Mucosa of gallbladder (tissue), 1 donor: ENCODE measurements at places on chromosomes 2 and 18. TPM values are rescaled to one million over a fixed set of nuclear protein-coding genes. Genes with fewer than 3 reads are reported as not detected.

- no peak for DNase-seq
Observed at GRCh38 chr2:55970500-55970899, 46.9 kb upstream of the EFEMP1 start.

- DNase-seq: no peak
Observed at GRCh38 chr2:137826373-137827372, 137.6 kb upstream of the HNMT start.

The SCN7A gene
- 9.6 TPM for total RNA-seq

- no peak for DNase-seq
Observed at GRCh38 chr2:216756435-216756834, 61.1 kb upstream of the IGFBP5 start.

The HOXD12 gene
- total RNA-seq: not detected

- DNase-seq: no peak
Observed at GRCh38 chr2:43718530-43719124, 42.4 kb upstream of the C1GALT1C1L start.

The DNER gene
- total RNA-seq: 0.43 TPM

DNA sequence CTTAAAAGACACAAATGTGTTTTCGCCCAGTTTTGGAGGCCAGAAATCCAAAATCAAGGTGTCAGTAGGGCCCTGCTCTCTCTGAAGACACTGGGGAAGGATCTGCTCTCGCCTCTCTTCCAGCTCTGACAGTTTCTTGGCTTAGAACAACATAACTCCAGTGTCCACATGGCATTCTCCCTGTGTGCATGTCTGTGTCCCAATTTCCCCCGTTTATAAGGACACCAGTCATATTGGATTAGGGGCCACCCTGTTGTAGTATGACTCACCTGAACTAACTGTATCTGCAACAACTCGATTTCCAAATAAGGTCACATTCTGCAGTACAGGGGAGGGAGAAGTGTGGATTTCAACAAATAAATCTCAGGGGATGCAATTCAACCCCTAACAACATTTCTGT is 263.2 kb downstream of the SS18 start:
- DNase-seq: no peak

DNA sequence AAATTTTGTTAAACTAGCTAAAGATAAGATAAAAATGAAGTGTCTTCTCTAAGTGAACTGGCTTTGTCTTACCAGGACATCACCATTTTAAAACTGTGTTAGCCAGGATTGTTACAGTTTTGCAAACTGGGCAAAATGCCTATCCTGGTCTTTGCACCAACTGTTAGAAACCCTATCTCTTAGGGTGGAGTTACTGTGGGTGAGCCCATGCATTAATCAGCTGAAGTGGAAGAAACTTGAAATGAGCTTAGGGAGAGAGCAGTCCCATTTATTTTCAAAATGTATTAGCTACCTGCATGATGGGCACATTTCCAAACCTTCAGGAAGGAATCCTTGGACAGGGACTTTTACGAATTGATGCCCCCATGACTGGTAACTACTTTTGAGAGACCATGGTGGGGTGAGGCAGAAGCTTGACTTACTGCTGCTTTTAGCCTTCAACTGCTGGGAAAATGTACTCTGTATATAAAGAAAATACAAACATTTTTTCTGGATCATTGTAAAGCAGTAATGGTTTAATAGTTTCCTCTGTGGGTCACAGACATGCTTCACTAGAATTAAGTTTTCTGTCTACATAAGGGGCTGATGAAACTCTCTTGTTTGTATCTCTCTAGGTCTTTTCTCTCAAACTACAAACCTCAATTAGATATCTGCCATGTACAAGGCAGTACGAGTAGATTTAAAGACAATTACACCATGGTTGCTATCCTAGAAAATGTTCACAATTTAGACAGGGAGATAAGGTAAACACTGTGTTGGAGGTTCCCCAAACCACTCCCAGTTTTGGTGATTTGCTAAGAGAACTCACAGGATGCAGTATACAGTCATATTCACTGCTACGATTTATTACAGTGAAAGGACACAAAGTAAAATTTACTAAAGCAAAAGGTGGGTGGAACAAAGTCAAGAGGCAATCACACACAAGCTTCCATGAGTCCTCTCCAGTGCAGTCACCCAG is 321.4 kb upstream of the MMADHC start:
- no peak for DNase-seq

- no peak for DNase-seq
Observed at GRCh38 chr2:197846777-197847176, 42.4 kb downstream of the PLCL1 start.

- DNase-seq: no peak
Observed at GRCh38 chr18:25982153-25982552, 108.3 kb downstream of the SS18 start.

DNA sequence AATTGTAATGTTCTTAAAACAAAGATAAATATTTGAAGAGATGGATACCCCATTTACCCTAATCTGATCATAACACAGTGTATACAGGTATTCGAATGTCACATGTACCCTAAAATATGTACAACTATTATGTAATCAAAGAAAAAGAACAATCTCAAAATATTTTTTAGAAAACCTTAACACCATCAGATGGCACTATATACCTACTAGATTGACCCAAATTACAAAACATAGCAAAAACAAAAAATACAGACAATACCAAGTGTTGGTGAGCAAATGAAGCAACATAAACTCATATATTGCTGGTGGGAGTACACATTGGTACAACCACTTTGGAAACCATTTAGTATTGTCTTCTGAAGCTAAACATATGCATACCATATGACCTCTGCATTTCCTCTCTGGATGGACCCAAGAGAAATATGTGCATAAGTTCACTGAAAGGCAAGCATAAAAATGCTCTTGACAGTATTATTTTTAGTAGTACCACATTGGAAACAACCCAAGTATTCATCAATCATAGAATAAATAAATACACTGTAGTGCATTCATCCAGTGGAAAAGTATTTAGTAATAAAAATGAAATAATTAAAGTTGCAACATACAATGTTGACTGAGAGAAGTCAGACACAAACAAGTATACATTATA is 55.8 kb downstream of the GDF7 start:
- DNase-seq: no peak

The MRPS5 gene
- total RNA-seq: 54.0 TPM

The TCF4 gene
- total RNA-seq: 44.5 TPM

DNA sequence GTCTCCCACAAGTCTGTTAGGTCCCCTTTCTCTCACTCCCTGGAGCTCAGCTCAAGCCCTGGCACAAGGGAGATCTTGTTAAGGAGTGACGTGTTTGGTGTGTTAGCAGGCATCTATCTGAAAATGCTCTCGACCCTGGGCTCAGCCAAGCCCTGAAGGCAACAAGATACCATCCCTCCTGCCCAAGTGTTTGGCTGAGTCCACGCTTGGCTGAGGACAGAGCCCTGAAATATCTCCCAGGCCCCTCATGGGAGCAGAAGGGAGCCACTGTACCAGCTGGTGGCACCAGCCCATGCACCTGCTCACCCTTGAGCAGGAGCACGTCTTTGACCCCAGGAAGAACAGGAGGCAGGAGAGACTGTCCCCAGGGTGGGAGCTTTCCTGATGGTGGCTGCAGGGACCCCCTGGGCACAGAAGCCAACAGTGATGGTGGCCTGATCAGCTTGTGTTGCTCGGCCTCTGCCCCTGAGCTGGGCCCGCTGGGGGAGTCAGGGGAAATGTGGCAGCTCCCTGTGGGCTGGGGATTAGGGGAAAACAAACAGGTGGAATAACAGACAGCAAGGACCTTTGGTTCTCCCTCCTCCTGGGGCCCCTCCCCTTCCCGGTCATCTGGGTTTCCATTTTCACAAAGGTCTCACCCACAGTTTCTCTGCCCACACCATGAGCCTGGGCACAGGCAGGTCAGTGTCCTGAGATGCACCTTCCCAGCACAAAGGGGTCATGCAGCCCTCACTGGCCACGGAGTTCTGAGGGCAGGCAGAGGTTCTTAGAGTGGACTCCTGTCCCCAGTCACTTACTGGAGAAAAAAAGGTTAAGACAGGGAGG is 91.6 kb downstream of the RHOB start:
- DNase-seq: no peak

The AMER3 gene
- 0.03 TPM for total RNA-seq

DNA sequence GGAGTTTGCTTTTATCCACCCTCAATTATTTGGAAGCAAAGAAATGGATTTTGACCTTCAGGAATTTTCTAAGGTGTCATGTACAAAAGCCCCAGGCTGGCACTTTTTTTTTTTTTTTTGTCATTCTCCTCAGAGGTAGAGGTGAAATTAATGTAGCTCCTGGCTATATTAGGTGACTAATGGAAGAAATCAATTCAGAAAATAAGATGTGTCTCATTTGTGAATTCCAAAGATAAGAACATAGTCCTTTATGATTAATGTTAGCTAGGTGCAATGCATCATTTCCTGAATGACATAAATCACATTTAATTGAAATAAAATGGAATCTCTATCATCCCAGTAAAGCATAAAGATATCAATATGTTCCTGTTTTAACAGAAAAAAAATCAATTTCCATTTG is 477.6 kb downstream of the FBXO15 start:
- no peak for DNase-seq

The MAP2 gene
- total RNA-seq: 43.9 TPM

DNA sequence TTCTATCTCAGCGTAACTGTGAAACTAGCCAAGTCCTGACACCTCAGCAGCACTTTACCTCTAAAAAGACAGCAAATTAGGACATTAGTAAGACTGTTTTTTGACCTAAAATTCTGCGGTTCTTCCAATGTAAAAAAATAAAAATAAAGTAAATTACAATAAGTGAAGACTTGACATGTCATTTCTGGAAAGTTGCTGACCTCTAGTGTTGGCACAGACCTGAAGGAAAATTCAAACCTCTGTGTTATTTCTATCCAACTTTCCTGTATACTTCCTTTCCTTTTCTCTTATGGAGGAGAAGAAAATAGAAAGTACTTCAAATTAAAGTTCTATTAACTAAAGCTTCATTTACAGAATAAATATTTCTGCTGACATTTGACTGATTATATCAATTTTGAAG is 110.6 kb downstream of the TMEM182 start:
- DNase-seq: no peak

GRCh38 chr18:24725644-24726415 is 265.4 kb downstream of the HRH4 start:
- no peak for DNase-seq

DNA sequence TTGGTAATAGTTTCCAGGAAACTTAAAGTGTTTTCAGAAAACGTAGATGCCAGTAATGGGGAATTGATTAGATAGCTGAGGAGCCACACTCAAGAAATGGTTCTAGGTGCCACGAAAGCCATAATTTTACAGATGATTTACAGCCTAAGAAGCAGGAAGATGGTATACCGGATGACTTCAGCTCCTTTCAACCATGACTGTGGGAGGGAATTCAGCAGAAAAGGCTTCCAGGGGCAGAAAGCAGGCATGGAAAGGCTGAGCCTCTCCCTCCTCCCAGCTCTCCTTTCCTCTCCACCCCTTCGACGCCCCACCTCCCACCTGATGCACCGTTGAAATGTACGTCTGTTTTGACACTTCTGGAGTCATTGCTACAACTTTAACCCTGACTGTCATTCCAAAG is 68.6 kb upstream of the SMIM21 start:
- DNase-seq: no peak

The QPCT gene
- total RNA-seq: 7.9 TPM

The RESP18 gene
- total RNA-seq: not detected

- no peak for DNase-seq
Observed at GRCh38 chr18:54232485-54233227, 8.2 kb upstream of the MBD2 start.
